ENCODE measurements at places on chromosomes 7 and 10.

GRCh38 chr10:86599729-86600128 is 54.6 kb upstream of the OPN4 start:
- DNase-seq: no peak

GRCh38 chr7:48427671-48428070 is 256.4 kb downstream of the ABCA13 start:
- DNase-seq: no peak

DNA sequence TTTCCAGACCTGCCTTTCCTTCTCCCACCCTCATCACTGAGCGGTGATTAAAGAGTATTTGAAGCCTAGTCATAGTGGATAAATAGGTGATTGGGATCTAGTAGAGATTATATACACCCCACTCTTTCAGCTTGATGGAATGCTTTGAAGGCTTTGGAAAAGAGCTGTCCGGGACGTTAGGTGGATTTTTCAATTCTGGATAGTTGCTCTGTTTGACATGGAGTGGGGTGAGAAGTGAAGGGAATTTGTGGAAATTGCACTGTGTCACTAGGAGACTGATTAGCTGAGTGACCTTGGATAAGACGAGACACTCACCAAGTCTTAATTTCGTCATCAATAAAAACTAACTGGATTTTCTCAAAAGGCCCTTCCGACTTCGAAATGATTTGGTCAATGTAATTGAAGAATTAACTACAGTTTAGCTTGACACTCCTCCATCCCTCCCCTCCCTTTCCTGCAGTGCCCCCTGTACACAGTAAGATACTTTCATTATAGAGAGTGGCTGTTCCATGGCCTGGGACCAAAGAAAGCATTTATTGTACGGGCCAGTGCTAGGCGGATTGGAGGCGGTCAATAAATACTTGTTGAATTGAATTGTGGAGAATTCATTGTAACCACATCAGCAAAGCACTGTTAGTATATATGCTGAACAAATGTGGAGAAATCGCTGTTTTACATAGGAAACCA is 962 bp downstream of the ZKSCAN1 start:
- no peak for DNase-seq

DNA sequence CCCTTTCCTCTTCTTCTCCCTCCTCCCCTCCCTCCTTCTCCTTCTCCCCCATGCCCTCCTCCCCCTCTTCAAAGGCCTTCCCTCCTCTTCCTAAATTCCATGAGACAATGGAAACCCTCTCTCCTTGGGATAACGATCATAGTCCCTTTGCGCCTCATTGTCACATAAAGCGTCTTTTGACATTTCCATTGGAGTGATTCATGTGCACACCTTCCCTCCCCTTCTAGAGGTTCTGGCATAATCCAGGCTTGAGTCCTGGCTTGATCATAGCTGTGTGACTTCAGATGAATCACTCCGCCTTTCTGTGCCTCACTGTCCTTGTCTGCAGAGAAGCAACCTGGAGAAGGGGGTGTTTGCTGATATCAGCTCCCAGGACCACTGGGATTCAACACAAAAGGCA is 204.2 kb downstream of the TNS3 start:
- DNase-seq: no peak

- DNase-seq: no peak
These were observed 100.5 kb downstream of the INPP5A start for GRCh38 chr10:132638130-132638515.

- no peak for DNase-seq
These were observed 43.2 kb downstream of the APBB1IP start for GRCh38 chr10:26481315-26481692.

- DNase-seq: no peak
These were observed 34.5 kb downstream of the FRMD4A start for GRCh38 chr10:14296065-14296709.

- DNase-seq: peak; percentile 67
These were observed at the start of gene RHOBTB1 for GRCh38 chr10:60944058-60944909. TSS of gene RHOBTB1 (minus strand) at chr10:60944185. CDS start at chr10:60911542, 32,643 bp downstream.

DNA sequence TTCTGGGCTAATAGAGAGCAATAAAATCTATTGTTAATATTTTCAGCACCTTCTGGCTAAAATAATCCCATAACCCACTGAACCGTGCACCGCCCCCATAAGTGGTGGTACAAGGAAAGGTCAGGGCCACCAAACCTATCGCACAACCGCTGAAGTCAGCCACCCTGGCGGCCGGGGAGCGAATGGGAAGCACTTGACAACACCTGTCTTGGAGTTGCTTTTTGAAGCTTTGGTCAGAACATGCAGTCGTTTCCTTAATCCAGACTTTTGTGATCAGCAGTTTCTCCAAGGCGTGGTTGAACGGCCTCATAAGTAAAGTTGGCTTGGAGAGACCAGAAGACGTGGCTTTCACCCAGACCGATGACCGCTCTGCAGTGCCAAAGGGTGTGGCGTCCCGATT is 97.4 kb downstream of the DNAJB6 start:
- DNase-seq: peak; percentile 22

GRCh38 chr7:51950813-51951212 is 634.2 kb upstream of the COBL start:
- no peak for DNase-seq

DNA sequence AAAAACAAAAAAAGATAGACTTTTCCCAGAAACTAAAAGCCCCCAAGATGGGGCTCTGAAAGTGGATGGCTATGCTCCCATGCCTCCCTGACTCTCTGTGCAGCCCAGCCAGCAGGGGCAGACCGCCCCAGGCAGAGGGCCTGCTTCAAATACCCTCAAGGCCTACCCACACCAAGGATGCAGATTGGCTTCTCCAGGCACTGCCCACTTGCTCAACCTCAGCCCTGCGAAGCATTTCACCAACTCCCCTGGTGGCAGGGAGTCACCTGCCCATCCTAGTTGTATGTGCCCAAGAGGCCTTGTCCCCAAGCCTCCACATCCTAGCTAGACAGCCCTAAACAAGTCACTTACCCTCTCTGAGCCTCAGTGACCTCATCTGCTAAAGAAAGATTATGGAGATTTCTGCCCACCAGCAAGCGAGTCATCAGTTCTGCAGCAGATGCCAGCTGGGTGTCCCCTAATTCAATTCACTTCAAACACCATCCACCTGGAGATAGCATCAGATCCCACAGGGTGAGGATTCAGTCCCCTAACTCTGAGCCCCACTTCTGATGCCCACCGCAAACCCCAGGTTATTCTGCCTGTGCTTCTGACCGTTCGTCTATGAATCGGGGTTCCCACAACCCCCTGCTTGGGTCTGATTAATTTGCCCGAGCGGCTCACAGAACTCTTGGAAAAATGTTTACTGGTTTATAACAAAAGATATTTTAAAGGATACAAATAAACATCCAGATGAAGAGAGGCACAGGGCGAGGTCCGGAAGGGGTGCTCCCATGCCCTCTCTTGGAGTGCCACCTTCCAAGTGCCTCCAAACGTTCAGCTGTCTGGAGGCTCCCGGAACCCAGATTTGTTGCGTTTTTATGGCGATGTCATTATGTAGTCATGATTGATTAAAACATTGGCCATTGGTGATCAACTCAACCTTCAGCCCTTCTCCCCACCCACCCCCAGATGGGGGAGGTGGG is 18.6 kb upstream of the ZMIZ1 start:
- DNase-seq: peak; percentile 63

- DNase-seq: no peak
These were observed 882 bp downstream of the DLX6 start for GRCh38 chr7:97006055-97006815.
